ENCODE measurements at places on chromosomes 16 and 17. TPM values are rescaled to one million over a fixed set of nuclear protein-coding genes. Genes with fewer than 3 reads are reported as not detected.
A peak's percentile ranks its signal among the peaks of the same experiment; 100 is the strongest.

C1QTNF8 gene
- total RNA-seq, result not detected

CXCL16 gene
- total RNA-seq, result 3.4 TPM

HID1 gene
- total RNA-seq, result 19.5 TPM

DNA sequence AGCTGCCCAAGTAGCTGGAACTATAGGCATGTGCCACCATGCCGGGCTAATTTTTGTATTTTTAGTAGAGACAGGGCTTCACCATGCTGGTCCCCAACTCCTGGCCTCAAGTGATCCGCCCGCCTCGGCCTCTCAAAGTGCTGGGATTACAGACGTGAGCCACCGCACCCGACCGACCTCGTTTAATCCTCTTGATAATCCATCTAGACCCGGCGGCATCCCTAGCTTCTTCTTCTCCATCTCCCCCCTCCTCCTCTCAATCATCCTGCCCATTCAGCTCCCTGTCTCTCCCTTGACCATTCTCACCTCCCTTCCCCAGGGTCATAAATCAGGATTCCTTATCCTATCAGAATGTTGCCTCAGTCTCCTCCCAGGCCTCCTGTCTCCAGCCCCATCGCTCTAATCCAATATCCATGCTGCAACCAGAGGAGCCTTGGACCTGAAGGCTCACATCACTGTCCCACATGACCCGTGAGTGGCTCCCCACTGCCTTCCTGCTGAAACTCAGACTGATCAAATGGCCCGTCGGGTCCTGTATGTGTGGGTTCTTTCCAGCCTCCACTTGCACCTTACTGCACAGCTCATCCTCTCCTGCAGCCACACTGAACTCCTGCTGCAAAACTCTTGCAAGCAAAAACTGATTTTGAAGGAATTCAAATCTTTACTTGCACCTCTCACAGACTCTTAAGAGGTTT is 74.1 kb upstream of the CDH5 start:
- DNase-seq, result no peak

GRCh38 chr16:65842067-65842466 is 524.4 kb upstream of the CDH5 start:
- no peak for DNase-seq

- no peak for DNase-seq
These were observed 24.0 kb downstream of the IGF2BP1 start for GRCh38 chr17:49021095-49021767.

- DNase-seq, result no peak
These were observed 8.6 kb upstream of the MRC2 start for GRCh38 chr17:62618647-62619416.

DNA sequence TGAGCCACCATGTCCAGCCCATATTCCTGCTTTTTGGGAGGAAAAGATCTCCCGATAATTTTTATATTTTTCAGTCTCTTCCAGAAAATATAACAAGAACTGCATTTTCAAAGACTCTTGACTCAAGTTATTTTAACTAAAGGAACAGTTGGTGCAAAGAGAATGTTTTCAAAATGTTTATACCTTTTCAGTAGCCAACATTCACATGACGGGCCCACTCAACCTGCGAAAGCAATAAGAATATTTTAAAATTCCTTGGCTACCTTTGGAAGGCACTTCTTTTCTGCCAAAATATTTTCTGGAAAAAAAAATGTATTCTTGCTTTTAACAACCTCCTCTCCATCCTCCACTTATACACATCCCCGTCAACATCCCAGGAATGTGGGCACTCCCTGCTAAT is 140.3 kb downstream of the ZNF18 start:
- no peak for DNase-seq

DNA sequence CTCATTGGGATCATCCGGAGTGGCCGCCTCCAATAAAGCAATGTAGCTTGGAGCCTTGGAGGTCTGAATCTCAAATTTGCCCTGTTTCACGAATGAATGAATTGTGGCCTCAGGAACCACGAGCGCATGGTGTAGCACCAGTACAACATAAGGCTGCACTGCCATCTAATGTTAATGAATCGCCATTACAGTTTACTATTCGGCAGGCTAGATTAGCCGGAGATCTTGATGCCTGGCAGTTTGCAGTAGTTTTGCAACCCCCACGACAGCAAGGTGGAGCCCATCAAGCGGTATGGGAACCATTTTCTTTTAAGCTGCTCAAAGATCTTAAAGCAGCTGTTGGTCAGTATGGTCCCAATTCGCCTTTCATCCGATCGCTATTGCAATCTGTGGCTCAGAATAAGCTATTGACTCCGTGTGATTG is 18.8 kb downstream of the ALOX15B start:
- DNase-seq, result peak; percentile 69

- DNase-seq, result peak; percentile 69
These were observed 621 bp downstream of the CEP95 start for GRCh38 chr17:64507413-64507782.

- DNase-seq, result peak; percentile 41
These were observed 527 bp downstream of the SIAH1 start for GRCh38 chr16:48384520-48385252.

DNA sequence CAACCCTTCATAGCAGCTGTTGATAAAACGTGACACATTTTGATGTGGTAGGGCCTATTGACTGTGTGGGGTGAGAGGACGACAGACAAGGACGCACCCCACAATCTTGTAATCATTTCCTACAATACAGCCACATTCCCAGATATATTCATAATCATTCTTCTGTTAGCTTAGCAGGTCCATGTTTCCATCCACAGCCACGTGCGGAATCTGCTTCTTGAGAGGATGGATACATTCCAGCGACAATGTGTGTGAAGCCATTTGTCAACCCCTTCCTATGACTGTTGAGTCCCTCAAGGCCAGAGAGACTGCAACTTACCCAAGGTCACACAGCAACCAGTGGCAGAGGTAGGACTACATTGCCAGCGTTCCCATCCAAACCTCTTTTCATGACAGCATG is 8.7 kb upstream of the COPS3 start:
- DNase-seq, result no peak

DNA sequence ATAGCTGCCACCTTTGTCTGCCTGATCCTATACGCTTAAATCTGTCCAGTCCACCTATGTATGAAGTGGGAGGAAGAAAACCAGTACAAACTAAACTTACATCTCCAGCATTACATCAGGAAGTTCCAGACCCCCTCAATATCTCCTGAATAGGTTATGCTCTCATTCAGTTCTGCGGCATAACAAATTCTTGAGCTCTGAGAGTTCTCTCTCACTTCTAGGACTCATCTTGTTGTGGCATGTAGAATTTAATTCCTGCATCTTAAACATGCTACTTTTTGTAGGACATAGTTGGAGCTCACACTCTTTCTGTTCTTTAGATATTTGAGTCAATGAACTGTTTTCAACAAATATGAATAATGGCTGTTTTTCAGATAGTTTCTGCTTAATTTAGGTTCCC is 662.5 kb downstream of the CDH11 start:
- no peak for DNase-seq

DNA sequence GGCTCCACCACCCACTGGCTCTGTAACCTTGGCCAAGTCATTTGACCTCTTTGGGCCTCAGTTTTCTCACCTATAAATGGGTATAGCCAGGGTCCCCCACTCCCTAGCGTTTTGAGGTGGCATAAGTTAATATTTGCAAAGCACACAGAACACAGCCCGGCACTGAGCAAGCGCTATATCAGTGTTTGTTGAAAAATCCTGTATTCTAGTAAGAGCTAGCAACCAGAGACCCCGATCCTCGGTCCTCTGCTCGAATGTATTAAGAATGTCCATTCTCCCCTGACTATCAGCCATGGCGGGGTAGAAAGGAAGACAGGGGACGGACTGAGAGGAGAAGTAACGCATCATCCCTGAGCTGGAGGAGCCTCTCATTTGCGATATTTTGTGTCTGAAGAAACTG is 131.2 kb downstream of the IRF8 start:
- DNase-seq, result no peak

DNA sequence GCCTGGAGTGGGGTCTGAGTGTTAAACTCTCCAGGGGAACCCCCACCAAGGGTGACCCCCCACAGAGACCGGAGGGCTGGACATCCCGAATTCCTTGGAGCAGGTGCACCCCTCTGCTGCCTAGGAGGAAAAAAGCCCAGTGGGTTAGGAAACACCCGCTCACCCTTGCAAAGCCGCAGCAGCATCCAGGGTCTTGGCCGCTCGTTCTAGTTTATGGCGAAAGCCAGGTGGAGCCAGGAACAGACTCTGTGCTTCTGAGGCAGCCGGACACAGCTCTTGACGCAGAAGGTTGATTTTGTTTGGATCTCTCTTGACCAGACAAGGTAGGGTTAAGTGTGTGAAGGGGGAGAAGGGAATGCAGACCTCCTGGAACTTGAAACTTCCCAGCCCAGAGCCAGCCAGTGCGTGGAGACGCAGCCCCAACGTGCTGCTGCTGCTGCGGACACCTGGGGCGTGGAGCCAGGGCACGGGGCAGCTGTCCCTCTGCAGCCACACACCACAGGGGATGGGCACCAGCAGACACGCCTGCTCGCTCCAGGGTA is 154.5 kb downstream of the LAT start:
- no peak for DNase-seq

GRCh38 chr16:23917621-23918020 is 81.8 kb downstream of the PRKCB start:
- DNase-seq, result no peak

DNA sequence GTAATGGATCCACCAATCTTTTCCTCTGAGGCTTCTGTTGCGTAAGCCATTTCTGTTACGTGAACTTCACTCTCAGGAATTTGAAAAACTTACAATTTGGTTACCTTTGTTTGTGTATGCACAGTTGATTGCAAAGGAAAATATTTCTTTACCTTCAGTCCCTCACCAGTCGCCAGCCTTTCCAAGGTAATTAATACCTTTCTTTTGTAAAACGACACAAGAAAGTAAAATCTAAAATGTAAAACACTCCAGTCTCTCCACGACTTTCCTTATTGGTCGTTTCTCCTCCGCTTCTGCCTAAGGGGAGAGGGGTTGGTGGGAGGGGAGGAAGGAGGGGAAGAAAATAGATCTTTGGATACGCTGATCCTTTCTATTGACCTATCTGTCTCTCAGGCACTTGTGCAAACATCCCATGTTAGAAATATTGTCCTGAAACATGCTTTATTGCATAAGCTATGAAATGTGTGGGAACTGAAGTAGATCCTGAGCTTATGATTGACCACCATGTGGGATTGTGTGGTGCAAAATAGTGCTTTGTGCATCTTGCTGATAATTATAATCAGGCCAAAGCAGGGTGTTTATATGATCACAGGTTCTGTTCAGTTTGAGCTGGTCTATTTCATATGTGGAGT is 32.4 kb upstream of the EFCAB13 start:
- no peak for DNase-seq

- DNase-seq, result no peak
These were observed 87.8 kb downstream of the PLCG2 start for GRCh38 chr16:81866820-81867440.

- no peak for DNase-seq
These were observed 187.7 kb downstream of the LGALS9B start for GRCh38 chr17:20279631-20280030.

DNA sequence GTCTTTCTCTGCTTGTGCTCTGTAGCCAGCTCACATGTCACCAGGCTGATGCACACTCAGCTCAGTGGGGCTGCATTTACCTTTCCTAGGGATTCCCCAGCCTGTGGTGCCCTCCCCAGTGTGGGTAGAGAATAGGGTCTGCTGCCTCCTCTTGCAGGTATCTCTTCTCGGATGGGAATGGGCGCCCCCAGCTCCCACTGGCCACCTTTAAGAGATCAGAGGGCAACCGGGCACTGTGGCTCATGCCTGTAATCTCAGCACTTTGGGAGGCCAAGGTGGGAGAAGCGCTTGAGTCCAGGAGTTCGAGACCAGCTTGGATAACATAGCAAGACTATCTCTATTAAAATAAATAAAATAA is 3.3 kb downstream of the XYLT2 start:
- DNase-seq, result no peak

DNA sequence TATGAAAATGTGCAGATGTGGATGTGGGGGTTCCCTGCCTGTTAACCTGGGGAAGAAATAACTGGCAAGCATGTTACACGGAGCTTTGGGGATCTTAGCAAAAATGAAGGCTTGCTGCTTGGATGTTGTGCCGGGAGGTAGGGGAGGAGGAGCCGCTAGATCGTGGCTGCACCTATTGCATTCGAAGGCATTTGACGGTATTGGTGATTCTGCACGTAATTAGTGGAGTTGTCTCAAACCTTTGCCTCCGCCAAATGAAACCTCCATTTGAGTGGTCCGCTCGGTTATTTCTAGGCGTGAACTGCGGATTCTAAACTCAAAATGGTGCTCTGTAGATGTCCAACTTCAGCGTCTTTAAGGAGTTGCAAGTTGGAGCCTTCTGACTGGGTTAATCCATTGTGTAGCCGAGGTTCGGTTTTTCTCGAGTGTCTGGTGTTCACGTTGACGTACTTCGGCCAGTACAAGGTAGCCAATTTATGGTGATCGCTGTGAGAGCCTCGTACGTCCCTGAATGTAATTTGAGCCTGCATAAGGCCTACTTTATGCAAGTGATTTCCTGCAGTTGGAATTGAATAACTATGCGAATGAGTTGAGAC is 1.5 kb downstream of the TNRC6C start:
- peak; percentile 66 for DNase-seq

DNA sequence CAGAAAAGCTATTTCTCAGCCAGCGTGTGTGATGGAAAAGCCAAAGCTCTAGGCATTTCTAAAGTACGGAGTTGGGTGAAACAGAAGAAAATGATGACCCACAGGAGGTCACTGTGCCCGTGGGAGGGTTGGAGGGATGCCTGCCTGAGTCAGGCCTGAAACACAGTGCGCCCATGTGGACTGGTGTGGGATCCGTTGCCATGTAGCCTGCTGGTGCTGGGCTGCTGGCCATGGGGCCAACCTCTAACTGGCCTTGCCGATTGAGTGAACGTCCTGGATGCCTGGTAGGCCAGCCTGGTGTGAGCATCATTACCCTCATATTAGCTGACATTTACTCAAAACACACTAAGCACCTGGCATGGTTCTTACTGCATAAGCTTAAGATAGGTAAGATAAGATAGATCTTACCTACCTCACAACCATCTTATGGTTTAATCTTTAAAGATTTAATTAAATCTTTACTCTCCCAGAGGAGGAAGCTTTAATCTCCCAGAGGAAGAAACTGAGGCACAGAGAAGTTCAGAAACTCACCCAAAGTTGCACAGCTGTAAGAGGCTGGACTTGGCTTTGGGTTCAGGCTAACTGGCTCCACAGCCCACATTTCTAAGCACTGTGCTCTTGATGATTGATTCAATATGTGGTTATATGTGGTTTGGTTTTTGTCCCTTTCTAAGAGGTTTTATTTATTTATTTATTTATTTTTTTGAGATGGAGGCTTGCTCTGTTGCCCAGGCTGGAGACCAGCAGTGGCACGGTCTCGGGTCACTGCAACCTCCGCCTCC is 15.7 kb downstream of the MGAT5B start:
- no peak for DNase-seq

DNA sequence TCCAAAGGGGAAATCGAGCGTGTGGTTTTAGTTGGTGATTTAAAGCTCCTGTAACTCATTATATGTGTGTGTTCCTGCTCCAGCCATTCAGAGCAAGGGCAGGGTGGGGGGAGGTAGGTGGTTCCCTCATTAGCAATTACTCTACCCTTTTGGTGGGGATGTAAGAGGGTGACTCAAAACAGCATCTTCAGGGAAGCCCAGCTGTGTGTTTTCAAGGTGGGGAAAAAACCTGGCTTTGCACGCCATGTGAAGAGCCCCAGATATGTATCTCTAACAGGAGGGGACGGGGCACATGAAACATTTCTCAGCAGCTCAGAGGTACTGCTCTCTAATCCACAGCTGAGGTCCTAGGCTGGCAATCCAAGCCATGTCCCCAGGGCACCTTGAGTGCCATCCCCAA is 241.3 kb upstream of the ZFHX3 start:
- DNase-seq, result no peak
